ENCODE measurements at places on chromosomes 1 and 21.

DNA sequence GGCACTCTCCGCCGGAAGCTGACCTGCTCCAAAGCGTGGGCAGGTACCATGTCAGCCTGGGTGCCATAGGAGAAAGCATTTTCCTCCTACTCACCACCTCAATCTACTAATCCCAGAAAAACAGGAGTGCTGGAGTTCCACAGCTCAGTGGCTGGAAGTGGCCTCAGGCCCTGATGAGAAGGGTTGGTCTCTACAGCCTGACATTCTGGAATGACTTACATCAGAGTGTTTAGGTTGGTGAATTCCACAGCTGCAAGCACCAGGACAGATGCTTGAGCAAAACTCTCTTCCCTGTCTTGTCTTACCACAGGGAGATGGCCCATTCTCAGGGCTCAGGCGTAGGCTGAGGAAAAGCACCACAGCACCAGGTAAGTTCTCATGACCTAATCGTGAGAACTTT, 5.5 kb downstream of the SEC16B start:
- DNase-seq = no peak

- no peak for DNase-seq
These were observed 137.7 kb downstream of the COQ8A start for GRCh38 chr1:227077783-227078182.

- peak; percentile 11 for DNase-seq
These were observed 27.9 kb upstream of the PRRC2C start for GRCh38 chr1:171457412-171457811.

DNA sequence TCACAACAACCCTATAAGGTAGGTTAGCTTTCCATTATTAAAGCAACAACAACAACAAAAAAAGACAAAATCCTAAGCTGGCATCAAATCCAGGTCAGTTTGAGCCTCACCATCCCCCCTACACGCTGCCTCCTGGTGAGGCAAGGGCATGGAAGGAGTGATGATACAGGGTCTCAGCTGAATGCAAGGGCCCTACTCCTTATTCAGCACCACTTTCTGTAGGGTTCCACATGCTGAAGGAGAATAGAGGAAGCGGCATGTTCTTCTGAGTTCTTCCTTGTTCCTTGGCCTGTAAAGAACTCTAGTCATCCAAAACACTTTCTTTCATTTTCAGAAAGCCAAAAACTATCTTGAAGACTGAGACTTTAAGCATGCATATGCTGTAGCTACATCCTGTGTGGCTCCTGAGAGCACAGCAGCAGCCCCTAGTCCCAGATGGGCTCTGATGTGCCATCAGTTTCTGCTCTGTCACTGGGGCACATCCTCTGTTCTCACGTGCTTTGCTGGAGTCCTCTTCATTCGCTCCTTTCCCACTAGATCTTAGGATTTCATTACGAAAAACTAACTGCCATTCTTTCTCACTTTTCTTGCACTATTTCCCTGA, 6.2 kb downstream of the ILDR2 start:
- DNase-seq = no peak

DNA sequence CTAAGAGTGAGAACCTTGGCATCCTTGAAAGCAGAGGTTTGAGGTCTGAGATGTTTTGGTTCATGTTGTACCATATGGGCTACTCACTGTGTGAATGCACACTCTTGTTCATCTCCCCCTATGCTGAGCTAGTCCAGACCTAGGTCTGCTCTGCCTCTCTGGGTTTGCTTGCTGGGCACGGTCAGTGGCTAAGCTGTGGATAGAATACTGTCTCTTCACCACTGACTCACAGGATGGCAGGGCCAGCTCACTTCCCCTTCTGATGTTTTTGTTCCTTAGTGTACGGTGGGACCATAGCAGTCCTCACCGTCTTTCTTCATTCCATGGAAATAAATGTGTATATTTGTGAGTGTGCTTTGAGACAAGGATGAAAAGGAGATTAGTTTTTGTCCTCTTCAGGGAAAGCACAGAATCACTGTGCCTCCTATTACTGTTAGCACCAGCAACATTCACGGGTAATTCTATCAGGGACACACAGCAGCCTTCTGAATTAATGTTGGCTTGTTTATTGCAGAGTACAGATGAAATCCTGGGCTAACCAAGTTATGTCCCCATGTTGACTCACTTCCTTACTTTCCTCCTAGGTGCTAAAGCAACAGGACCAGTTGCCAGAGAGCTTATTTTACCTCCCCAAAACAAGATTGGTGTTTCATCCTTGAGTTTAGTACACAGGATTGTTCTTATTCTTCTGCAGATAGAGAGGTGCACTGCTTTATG, 56.9 kb upstream of the IVNS1ABP start:
- DNase-seq = no peak

- no peak for DNase-seq
These were observed 33.5 kb upstream of the WASF2 start for GRCh38 chr1:27523337-27524020.

DNA sequence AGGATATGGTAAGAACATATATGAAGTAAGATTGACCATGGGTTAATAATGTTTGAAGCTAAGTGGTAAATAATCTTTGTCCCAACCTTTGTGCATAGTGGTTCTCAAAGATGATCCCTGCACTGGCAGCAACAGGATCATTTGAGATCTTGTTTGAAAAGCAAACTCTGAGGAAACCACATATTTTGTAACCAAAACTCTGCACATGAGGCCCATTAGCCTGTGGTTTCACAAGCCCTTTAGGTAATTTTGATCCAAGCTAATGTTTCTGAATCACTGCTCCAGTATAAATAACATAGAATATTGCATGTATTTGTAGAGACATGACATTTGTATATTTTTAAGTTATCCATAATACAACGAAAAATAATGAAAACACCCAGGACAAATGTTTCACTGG, 147.9 kb upstream of the RGS18 start:
- DNase-seq = no peak

DNA sequence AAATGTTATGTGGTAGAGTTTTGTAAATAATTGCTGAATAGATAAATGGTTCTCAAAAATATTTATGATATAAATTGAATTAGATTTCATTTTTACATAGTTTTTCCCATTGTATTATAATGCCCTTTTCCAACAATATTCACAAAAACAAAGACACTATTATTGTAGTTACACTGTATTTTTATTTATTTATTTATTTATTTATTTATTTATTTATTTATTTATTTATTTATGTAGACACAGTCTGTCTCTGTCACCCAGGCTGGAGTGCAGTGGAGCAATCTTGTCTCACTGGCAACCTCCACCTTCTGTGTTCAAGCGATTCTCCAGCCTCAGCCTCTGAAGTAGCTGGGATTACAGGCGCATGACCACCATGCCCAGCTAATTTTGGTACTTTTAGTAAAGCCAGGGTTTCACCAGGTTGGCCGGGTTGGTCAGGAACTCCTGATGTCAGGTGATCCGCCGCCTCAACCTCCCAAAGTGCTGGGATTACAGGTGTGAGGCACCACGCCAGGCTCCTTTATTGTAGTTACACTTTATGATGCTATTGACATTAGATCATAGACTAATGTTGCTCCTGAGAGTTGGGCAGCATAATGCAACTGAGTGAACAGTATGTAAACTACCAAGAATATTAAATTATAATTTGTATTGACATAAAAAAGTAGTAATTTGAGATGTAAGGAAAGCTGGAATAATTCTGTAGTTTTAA, 1430.0 kb upstream of the PRMT6 start:
- DNase-seq = no peak

- DNase-seq = no peak
These were observed 324.9 kb downstream of the SIPA1L2 start for GRCh38 chr1:232305050-232305449.

- DNase-seq = no peak
These were observed 1.1 kb downstream of the AGTRAP start for GRCh38 chr1:11736746-11737639.

DNA sequence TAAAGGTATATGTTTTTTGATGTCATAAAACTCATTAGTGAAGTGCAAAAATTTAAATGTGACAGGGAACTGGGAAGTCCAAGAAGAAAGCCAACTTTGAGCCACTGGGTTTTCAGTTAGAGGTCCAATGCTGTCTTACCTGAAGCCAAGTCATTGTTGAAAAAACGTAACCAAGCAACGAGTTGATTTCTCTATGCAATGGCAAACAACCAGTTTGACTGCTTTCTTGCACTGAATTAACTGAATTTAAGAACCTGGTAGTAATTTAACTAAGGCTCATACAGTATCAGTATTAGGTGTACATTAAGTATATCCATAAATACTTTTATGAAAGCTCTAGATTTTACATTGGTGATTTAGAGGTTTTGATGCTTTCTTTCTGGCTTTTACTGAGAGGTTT, 20.2 kb upstream of the S1PR1 start:
- no peak for DNase-seq

GRCh38 chr1:95035536-95035935, 37.2 kb downstream of the ALG14 start:
- no peak for DNase-seq

DNA sequence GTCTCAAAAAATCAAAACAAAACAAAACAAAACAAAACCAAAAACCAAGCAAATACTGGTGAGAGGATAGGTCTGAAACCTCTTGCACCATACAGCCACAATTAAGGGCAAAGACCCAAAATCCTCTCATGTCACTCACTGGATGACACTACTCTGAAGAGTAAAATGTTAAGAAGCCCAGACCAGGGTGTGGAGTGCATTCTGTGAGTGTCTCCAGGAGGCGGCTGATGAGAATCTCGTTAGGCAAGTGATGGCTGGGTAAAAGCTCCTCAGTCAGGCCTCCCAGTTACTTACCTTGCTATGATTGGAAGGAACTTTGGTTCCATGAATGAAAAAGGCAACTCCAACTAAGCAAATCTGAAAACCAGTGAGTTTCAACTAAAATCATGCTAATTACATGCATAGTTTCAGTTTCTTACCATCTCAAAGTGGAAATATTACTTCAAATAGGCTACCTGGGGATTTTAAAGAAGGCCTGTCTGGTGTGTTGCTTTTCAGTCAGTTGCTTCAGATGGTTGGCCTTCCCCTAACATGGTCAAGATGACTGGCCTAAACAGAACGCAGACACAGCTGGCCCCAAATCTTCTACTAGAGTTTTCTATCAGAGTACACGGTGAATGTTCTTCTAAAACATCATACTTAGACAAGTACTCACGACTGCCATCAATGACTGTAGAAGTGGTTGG, 95.1 kb downstream of the KIAA0319L start:
- no peak for DNase-seq

DNA sequence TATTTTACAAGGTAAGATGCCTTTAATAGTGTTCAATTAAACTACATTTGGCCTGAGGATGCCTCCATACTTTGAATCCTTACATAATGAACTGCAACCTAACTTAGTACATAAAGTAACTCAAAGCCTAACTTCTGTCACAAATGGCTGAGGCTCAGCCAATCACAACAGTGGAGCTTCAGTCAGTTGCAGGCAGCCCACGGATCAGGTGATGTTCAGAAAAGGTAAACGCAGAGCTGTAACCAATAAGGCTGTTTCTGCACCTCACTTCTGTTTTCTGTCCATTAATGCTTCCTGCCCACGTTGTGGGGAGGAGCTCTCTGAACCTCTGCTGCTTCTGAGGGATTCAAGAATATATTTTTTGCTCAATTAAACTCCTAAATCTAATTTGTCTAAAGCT, 94.8 kb upstream of the KIAA0040 start:
- DNase-seq = no peak

- no peak for DNase-seq
These were observed 8.2 kb downstream of the UQCRHL start for GRCh38 chr1:15799004-15799867.

- DNase-seq = no peak
These were observed 17.0 kb downstream of the PAPPA2 start for GRCh38 chr1:176479971-176480370.

DNA sequence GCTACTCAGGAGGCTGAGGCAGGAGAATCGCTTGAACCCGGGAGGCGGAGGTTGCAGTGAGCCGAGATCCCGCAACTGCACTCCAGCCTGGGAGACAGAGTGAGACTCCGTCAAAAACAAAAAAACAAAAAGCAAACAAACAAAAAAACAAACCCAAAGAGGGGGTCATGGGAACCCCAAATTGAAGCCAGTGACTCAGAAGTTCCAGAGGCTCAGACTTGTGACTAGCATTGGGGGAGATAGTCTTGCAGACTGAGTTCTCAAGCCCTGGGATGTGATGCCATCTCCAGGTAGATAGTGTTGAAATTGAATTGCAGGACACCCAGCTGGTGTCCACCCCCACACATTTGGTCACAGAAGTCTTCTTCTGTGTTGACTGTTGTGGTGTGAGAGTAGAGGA, 24.9 kb upstream of the ENO1 start:
- DNase-seq = no peak

DNA sequence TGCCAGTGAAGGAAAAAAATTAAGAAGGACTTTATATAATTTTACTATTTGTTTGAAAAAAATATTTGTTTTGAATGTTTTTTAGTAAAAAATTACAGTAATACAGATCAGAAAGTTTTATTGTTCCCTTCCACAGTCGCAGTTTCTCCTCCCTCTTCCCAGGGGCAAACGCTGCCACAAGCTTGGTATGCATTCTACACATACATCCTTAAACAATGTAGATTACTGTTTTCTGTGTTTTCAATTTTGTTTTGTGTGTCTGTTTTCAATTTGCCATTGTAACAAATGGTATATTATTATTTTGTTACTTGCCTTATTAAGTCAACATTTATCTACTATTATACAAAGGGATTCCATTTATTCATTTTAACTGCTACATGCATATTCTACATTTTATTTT, 257.1 kb downstream of the HMCN1 start:
- DNase-seq = no peak

DNA sequence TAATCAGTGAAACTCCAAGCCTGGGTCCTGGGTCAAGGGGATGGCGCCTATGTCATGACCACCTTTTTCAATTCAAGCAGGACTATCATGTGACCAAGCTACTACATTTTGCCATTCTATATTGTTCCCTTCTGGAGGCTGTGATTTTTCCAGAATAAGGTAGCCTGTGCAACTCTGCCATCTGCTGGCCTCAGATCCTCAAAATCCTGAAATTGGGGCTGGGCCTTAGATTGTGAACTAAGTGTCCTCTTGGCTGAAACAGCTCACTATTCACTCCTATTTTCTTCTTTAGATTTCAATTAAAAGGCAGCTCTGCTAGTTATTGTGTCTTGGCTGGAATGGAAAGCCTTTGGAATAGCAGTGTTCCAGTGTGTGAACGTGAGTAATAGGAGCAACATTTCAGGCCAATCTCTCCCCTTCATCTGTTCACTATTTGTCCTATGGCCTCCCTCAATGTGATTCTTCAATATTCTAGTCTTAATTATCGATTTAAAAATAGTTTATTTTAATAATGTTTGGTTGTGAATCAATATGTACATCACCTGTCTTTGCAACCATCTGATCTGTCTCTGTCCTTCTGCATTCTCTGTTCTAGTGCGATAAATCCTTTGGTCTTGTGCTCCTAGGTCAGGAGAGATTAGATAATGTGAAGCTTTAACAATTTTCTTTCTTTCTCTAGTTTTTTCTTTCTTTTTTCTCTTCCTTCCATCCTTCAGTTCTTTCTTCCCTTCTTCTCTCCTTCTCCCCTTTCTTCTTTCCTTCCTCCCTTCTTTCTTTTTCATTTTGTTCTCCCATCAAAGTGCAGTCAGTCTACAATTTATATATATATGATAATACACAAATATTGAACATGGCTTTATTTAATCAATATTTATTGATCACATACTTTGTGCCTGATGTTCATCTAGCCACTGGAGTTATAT, 69.8 kb downstream of the CR1 start:
- DNase-seq = peak; percentile 3

GRCh38 chr1:181383695-181384094, 99.6 kb upstream of the CACNA1E start:
- DNase-seq = no peak

- DNase-seq = no peak
These were observed 1.1 kb upstream of the FNDC10 start for GRCh38 chr1:1600861-1601563.

Data from NCI-H1694 treated with DMSO at 0.1 percent for 48 hours (cell line).